ENCODE measurements at places on chromosomes 5 and 9.

DNA sequence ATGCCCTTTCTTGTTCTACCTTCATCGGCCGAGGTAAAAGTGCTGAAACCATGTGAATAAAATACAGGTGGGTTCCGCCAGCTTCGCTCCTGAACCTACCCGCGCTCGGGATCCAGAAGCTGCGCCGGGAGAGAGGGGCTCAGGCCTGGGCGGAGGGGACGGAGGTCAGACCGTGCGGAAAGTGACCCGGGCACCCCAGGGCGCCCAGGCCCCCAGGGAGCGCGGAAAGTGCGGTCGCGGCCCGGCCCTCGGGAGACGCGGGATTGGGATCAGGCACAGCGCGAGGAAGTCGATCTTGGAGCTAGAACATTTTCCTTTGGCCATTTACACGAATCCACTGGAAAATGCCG is 329 bp downstream of the SYK start:
- DNase-seq: no peak

DNA sequence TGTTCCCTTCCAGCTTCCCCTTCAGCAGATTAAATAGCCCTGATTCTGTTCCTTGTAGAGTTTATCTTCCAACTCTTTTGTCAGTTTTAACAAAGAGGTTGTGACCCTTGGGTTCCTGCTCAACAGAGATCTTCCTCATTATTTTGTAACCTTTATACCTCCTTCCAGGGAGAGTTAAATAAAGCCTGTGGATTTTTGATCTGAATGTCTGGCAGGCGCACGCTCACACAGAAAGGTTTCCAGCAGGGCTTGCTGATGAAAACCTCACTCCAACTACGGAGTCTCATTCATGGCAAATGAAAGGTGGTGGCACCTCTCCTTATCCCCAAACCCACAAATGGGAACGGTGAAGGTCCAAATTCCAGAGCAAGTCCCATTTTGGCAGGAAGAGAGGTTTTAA is 129.0 kb downstream of the SREK1 start:
- no peak for DNase-seq

GRCh38 chr9:16532681-16533450 is 337.6 kb downstream of the BNC2 start:
- DNase-seq: no peak

- no peak for DNase-seq
These were observed 805.6 kb downstream of the BRINP1 start for GRCh38 chr9:118563677-118564076.

GRCh38 chr9:87387351-87388011 is 110.2 kb upstream of the DAPK1 start:
- no peak for DNase-seq

DNA sequence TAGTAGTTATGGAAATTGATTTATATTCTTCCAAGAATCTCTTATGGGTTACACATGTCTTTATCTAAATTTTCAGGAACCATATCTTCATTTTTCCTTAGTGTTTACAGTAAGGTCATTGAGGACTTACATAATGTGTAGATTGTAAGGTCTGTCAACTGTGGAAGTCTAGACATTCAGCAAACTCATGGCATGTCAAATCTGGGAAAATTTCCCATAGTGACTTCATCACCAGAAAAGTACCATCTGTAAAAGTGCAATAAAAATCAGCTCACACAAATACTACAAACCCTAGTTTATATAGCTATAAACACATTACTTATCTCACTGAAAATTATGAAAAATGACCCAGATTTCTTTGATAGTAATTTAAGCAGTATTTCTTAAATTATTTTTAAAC is 419.4 kb downstream of the MTRR start:
- DNase-seq: no peak

DNA sequence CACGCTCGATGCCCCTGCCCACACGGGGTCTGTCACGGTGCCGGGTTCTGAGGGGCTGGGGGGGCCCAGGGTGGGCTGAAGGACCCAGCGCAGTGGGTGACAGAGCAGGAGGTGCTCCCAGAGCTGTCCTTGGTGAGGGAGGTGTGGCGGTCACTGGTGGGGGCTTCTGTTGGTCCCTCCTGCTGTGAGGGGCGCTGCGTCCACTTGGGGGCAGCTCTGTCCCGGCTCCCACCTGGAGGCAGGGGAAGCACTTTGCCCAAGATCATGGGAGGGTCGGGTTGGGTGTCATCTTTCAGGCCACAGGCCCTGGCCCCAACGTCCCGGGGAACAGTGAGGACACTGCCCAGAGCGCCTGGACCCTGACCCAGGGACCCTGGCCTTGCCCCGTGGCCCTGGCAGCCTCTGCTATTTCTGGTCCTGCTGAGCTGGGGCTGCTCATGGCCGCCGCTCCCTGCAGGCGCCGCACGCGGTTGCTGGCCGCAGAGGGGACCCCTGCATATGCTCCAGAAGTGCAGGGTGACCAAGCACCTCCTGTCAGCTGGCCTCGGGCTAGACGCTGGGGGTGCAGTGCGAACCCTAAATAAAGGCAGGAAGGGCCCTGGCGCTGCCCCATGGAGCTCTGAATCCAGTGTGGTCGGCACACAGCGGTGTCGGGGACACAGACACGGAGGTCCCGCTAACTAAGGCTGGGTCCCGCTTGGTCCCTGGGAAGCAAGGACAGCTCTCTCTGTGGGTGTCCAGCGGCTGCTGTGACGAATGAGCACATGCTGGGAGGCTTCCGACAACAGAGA is 11.6 kb upstream of the RNU6ATAC start:
- no peak for DNase-seq

DNA sequence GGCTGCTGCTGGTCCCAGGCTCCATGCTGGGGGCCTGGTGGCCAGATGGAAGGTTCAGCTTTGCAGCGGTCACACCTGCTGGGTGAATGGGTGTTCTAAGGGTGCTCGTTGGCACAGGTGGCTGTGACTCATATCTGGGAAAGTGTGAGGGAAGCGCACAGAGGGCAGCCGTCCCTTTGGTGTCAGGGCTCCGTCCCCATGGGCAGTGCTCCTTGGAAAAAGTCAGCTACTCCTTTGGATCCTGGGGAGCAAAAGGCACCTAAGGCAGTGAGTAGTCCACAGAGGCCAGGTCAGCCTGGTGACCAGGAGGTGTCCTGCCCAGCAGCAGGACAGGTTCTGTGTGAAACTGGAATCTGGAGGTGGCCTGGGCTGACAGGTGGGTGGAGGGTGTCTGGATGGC is 18.4 kb upstream of the GBGT1 start:
- no peak for DNase-seq

GRCh38 chr5:124743602-124744169 is 2.8 kb downstream of the ZNF608 start:
- DNase-seq: no peak

DNA sequence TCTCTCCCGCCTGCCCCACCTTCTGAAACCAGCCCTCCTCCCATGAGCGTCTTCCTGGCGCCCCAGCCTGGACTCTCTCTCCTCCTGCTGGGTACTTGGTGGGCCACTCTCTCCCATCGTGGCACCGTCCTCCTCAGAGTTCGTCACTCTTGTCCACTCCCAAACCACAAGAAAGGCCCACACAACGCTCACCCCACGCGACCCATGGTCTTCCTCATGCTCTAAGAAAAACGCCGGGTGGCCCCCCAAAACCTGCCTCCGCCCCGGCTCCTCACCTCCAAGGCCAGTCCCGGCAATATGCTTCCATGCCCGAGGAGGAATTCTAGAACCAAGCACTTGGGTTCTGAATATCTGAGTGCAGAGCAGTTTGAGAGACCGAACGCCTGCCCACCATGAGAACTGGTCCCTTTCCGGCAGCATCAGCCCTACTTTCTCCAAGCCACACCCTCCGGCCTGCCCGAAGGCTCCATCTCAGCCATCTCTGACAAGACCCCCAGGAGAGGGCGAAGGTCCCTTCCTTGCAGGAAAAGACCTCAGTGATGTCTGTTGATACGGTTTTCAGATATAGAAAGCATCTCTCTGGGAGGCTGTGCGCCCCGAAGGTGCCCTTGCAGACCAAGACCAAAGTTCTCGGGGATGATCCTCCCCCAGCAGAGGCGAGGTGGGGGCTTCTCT is 15.0 kb downstream of the SLC6A3 start:
- no peak for DNase-seq

DNA sequence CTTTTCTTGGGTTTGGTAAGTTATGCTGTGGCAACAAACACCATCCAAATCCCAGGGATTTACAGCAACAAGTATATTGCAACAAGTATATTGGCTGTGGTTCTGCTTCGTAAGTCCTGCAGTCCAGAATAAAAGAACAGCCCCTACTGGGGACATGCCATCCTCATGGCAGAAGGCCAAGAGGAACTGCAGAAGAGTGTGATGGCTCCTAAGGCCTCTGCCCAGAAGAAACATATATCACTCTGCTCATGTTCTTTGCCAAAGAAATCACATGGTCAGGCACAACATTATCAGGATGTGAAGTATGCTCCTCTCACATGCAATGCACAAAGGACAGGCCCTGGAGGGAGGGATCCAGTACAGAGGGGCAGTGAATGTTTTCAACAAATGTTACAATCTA is 159.6 kb upstream of the TAS2R1 start:
- no peak for DNase-seq

GRCh38 chr9:111037708-111038330 is 451 bp downstream of the LPAR1 start:
- DNase-seq: peak; percentile 35

DNA sequence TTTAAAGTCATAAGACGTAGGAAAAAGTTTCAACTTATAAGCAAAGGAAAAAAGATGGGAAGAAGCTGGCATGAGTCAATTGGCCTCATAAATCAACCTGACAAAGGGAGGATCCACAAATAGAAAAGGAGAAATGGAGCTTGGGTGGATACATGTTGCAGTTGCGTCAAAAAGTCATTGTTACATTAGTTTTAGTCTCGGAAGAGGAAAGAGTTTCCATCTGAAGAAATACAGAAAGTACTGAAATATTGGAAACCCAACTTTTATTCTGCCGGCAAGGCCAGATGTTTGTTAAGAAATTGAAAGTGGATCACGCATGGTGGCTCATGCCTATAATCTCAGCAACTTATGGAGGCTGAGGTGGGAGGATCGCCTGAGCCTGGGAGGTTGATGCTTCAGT is 11.3 kb upstream of the TIMD4 start:
- no peak for DNase-seq

- peak; percentile 92 for DNase-seq
These were observed 25.8 kb upstream of the FRRS1L start for GRCh38 chr9:109192732-109193361.

- no peak for DNase-seq
These were observed 26.6 kb downstream of the ADCY2 start for GRCh38 chr5:7422316-7423106.

DNA sequence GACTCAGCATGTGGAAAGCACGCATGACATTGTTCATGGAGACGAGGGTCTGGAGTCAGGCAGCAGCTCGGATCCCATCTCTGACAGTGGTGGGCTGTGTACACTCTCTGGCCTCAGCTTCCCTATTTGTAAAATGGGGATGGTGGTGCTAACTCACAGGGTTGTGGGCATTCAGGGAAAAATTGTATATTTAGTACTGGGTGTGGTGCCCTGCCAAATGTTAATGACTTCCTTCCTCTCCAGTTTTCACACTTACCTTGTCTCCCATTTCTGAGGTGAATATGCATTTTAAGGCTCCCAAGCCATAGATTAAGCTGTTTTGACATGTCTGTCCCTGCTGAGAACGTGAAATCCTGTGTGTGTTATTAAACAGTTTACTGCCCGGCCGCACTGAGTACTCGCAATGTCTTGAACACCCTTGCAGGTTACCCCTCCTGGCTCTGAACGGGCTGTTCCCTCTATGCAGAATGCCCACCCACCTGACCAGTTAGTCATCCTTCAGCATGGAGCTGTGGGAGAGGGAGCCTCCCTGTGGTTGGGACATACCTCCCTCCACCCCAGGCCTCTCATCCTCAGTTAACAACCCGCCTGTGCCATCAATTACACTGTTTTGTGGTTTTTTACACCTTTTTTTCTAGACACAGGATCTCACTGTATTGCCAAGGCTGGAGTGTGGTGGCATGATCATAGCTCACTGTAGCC is 25.8 kb downstream of the TJP2 start:
- no peak for DNase-seq

DNA sequence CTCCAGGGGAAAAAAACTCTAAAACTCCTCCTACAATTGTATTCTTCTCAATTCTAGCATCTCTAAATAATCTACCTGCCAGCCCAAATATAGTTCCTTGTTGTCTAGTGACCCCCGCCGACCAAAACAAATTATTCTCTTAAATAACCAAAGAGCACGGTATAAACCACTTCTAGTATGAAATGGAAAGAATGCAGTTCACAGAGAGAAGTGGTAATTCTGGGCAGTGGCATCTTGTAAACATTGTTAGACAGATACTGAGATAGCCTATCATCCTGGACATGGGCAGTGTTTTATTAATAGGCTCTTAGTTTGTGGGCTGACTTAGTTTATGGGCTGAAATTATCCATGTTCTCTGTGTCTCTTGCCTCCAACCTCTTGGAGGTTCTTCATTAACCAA is 1412.6 kb upstream of the CDH9 start:
- no peak for DNase-seq

GRCh38 chr9:101691657-101692056 is 46.8 kb downstream of the GRIN3A start:
- no peak for DNase-seq

- no peak for DNase-seq
These were observed 1.6 kb upstream of the BRINP1 start for GRCh38 chr9:119370816-119371215.

DNA sequence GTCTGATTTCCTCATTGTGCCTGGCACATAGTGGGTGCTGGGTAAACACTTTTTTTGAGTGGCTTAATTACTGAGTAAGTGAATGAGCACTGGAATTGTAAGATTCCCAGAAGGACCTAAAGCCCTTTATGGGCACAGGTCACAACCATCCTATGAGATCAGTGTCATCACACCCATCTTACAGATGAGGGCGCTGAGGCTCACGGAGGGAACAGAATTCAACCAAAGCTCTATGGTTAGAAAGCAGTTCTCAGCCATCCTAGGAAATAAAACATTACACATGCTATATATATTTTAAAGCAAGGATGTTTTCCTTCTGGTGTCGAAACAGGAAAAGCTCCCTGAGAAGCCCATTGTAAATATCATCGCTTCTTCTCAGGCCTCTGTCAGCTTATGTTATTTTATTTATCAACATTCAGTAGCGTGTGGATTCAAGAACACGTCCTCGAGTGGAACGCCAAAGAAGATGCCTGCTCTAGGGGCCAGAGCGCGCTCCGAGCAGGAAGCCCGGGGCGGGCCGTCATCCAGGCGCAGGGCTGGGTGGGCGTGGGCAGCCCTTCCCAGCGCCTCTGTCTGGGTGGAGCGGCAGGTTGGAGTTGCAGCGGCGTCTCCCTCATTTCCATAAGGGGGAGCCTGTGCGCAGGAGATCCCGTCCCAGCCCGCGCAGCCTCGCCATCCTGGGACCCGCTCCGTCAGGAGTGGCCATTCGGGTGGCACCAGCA is 155.8 kb upstream of the SMIM23 start:
- peak; percentile 64 for DNase-seq

DNA sequence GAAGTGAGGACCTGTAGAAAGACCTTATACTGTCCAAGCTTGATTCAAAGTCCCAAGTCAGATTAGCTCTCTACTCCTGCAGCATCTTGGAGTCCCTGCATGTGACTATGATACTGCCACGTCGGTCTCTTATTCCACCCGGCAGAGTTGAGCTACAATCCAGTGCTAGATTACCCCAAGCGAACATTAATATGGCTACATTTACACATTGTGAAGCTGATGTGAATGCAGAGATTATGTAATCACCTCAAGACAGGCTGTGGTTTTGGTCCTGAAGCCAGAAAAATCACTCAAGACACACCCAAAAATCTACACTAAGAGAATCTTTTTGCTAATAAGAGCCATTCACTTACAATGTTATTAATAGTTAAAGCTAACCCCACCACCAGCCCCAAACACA is 116.7 kb downstream of the GNA14 start:
- no peak for DNase-seq
